ENCODE measurements at places on chromosomes 5 and 9.

DNA sequence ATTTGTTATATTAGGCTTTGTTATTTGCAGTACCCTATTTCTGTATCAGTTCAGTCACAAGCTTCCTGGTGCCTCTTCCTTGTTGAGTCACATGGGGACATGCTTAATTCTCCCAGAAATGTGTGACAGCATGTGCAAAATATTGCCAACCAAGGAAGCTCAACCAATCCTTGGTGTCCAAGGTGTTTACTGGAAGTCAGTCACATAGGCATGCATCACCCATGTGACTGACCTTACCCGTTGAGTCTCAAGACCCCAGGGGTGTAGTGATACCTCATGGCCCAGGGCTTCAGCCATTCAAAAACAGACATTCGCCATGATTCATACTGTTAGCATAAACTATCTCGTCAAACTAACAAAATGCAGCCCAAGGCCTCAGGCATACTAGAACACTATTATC lies 9.3 kb upstream of the ANKDD1B start:
- no peak for DNase-seq

DNA sequence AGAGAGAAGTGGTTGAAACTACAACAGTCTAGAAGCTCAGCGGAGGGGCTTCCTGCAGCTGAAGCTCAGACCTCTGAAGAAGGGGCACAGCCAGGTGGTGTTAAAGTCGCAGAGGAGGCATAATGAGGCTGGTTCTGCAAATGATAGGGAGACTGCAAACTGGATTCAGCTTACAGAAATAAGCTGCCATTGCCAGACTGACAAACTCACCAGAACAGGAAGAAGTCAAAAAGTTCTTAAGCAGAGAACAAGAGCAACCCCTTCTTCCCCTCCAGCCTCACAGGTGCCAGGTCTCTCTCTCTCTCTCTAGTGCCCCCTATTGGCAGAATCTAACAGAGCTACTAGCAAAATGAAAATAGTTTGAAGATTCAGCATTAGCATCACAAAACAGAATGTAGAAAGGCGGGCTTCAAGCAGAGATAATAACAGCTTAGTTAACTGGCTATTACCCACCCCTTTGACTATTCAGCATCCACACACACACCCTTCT lies 76.7 kb downstream of the GRAMD2B start:
- no peak for DNase-seq

DNA sequence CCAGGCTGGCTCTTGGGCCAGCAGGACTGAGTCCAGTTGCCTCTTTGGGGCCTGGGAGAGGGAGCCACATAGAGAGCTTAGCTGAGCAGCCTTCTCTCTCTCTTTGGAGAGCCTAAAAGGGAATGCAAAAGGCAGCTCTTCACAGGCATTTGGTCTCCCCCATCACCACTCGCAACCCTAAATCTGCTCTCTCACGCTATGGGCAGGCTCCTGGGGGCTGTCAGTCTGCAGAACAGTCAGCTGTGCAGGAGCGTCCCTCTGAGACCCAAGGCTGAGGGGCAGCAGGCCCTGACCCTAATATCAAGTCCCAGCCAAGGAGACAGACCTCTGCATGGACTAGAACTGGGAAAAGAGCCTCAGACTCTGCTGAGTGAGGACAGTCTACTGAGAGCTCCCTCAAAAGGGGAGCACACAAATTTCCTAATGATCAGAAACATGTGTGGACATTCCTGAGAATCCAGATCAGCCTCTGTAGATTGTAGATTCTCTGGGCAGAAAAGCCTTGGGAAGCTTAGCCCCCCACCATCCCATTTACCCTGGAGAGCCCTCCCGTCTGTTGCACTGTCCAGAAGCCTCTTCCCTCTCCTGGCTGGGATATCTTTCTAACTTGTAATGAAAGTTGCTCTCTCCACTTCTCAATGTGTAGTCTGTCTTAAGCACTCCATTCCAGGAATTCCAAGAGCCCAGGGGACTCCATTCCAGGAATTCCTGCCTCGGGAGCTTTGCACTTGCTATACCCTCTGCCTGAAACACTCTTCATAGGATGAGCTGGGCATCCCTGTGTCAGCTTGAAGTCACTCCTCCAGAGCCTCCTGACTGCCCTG lies 79.4 kb downstream of the FAM114A2 start:
- no peak for DNase-seq

DNA sequence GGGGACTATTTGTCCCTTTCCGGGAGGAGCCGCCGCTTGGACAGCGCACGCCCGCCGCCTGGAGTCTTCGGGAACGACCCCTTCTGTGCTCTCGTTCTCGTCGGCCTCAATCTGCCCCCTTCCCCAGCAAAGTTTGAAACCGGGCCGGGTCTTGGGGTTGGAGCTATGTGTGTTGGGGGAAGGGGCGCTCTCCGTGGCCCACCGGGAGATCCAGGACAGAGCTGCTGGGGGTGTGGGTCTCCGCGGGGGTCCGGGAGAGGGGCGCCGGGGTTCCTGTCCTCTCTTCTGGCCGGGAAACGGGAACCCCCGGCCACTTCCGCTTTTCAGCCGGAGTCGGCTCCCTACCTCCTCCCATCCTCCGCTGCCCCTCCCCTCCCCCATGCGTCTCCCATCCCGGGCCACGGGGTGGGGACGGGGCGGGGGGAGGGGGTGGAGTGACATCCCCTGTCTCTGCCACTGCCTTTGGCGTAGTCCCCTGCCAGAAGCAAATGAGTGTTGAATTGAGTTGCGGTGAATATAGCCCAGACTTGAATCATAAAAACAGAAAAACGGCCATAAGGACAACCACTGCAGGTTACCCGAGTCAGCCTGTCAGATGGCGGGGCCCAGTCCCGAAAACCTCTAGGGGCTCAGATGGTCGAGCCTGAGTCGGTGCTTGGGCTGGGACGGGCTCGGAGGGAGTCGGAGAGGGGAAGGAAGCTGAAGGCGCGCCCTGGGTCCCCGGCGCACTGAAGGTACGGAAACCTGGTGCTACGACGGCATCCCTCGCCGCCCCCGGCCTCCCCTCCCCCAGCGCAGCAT lies 1.1 kb downstream of the CPLX2 start:
- DNase-seq = no peak

DNA sequence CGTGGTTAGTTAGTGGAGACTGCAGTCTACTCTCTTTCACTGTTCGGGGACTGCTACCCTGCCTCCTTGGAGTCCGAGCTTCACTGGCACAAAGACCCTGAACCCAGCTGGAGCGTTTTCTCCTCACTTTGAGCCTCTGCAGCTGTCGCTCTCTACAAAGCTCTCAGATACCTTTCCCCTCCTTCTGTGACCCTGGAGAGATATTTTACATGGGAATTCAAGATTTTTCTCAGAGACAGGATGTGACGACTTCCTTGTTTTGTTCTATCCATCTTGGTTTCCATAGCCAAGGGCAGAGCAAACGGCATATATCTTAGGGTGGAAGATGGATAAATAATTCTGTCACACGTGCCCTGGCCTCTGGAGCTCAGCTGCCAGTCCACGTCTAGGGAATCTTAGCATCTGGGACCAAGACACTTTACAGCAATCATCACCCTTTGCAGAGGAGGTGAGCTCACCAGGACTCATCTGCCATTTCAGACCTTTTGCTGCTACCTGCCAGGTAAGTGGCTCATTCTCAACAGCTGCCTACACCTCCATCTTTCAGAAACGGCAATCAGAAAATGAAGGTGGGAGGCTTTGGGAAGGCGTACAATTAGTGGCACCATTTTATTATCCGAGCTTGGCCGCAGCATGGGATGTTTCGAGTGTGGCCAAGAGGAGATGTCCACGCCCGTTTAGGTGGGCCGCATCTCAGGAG lies at the start of gene BTNL9:
Gene BTNL9 (plus strand): TSS at position 336 of the 700 bp plus-strand sequence. CDS start 5,224 bp downstream, outside the sequence.
- no peak for DNase-seq

GRCh38 chr5:173969167-173970049 lies 19.6 kb upstream of the C5orf47 start:
- DNase-seq = no peak

GRCh38 chr5:80182809-80183580 lies 72.9 kb downstream of the SERINC5 start:
- DNase-seq = no peak

GRCh38 chr9:77595426-77596095 lies 52.6 kb downstream of the GNA14 start:
- DNase-seq = no peak
